IPS DF 19.7 (cell line): ENCODE measurements at places on chromosomes 2 and 18.

DNA sequence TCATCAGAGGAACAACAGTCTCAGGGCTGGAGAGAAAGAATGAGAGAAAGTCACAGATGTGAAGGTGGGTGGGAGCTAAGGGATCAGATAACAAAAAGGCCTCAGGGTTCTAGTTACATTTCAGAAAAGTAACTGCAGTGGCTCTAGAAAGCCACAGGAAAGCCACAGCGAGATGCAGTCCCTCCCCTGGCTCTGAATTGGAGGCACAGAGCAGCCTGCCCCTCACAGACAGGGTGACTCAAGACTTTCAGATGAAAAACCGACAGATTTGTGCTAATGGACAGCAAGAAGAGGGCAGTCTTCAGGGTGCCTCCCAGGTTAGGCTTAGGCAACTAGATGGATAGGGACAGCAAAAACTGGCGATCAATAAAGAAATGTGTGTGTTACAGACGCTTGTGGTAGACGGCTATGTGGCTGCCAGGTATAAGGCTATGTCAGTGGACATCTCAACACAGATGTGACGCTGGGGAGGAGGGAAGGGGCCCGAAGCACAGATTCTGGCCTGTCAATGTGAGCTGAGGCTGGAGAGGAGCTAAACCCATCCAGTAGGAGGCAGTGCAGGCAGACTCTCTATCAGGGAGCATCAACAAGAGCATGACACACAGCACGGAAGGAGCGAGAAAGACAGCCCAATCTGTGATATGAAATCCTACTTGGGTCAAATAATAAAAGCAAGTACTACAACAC is 26.2 kb downstream of the UNC50 start:
- peak; percentile 42 for DNase-seq

DNA sequence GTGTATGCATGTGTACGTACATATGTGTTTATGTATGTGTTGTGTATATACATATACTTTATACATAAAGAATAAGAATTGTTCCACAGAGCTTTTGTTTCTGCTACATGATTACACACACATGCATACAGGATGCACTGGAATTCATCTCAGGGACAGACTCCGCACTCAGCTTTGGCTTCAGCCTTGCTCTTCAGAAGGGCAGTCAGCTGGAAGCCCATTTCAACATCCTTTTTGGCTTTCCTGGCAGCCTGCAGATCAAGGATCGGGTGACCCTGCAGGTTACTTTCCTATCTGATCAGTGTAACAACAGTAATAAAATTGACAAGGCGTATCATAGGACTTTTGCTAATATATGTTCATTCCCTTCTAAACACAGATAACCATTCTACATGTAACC is 144.1 kb upstream of the COPS8 start:
- DNase-seq = no peak

DNA sequence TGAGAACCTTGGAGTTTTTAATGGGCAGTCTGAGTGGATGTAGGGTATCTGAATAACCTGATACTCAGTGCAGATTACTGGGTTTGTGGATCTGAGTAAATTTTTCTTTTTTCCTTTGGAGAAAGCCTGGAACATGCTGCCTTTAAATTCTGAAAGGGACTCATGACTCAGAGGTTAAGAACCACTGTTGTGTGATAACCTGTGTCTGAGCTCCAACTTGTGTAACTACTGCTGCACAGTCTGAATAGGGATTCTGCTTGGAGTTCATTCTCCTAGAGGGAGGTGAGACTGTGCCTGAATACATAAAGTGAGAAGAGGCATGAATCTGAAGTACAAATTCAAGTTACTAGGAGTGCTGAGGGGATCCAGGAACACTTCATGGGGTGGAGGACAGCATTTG is 36.2 kb downstream of the KDM3A start:
- DNase-seq = no peak

DNA sequence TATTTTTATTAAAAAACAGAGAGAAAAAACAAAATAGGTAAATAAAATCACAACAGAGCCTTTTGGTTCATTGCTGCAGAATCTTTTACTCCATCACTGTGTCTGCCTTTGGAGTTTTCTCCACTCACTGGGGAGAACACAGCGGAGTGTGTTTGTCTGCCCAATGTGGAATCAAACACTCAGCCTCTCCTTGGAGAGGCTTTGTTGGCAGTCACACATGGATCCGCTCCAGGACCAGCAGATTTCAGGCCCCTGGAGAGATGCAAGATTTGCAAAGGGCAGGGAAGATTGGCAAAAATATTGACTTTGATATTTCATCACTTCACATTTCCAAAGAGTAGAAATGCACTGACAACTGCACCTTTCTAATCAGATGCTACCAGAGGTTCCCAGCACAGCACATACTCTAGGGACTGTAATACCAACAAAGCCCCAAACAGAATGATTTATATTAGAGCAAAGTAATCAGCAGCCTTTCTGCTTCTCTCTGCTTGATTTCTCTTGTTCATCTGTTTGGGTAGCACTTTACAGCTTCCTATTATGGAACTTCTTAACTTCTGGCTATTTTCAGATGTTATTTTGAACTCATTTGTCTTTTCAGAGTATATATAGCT is 1898.8 kb upstream of the PIK3C3 start:
- DNase-seq = no peak

GRCh38 chr2:113248997-113249770 is 29.5 kb downstream of the PAX8 start:
- DNase-seq = peak; percentile 15

GRCh38 chr2:121104721-121105141 is 180.3 kb downstream of the TFCP2L1 start:
- no peak for DNase-seq

- DNase-seq = peak; percentile 23
Measured at GRCh38 chr18:26091047-26091630, 726 bp upstream of the SS18 start.

DNA sequence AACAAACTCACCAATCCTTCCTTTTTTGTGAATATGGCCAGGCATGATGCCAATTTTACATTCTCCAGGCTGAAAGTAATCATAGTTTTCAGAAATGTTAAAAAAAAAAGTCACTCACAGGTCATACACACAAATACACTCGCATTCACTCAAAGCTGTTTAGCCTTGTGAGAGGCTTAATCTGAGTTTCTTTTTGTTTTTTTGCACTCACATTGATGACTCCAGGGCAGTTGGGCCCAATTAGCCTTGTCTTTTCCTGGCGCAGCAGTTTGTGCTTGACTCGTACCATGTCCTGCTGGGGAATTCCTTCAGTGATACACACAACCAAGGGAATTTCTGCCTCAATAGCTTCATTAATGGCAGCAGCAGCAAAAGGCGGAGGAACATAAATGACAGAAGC is 18.0 kb downstream of the SUCLG1 start:
- DNase-seq = no peak

GRCh38 chr2:101012054-101012705 is 10.1 kb downstream of the RPL31 start:
- no peak for DNase-seq

- DNase-seq = no peak
Measured at GRCh38 chr2:216670266-216671080, 24.9 kb downstream of the IGFBP5 start.

DNA sequence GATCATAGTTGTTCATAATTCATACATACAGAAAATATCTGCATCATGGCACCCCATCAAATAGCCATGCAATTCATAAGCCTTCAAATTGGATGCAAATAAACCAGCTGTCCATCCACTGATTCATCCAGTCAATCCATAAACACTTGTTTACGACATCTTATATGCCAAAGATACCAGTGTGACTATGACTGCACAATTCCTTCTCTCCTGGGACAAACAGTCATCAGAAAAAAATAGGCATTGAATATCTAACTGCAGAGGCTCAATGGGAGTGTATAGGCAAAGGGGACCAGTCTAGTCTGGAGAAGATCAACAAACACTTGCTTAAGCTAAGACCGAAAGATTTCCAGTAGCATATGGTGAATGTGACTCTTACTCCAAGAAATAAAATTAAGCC is 70.0 kb downstream of the COL4A3 start:
- no peak for DNase-seq

- no peak for DNase-seq
Measured at GRCh38 chr18:32261003-32261402, 71.2 kb downstream of the MEP1B start.

- DNase-seq = no peak
Measured at GRCh38 chr2:33420726-33421125, 55.7 kb upstream of the RASGRP3 start.

- no peak for DNase-seq
Measured at GRCh38 chr18:69365658-69366057, 35.0 kb upstream of the DOK6 start.

- DNase-seq = no peak
Measured at GRCh38 chr2:24400207-24400907, 40.0 kb upstream of the ITSN2 start.

GRCh38 chr18:76528477-76529432 is 33.7 kb upstream of the ZNF516 start:
- no peak for DNase-seq

GRCh38 chr2:8752385-8752784 is 70.5 kb downstream of the ID2 start:
- DNase-seq = no peak

DNA sequence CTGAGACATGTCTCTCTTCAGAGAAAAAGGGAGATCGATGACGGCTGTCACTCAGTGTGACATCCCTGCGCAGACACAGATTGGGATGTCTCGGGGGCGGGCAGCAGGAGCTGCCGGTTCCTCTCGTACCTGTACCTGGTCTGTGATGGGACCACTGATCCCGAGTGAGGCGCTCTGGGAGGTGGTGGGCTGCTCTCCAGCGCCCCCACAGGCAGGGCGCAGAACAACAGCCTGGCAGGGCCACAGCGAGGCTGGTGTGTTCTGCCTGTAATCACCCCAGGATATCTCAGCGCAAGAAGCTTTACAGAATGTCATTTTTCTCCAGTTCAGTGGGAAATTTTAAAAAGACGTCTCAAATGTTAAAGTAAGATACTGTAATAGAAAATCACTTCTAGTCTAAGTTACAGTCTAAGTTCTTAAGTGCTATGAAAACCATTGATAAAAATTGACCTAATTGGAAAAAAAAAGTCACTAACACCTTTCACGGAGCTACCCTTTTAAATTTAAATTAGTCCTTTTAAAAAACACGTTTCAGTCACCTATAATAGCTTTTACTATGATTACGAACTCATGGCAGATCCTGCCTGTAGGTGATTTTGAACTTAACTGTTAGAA is 189.8 kb downstream of the SNTG2 start:
- peak; percentile 15 for DNase-seq
